ENCODE measurements at places on chromosomes 11 and 22.

GRCh38 chr11:22466809-22467208 lies 128.6 kb downstream of the SLC17A6 start:
- DNase-seq = peak; percentile 22

- DNase-seq = no peak
These were observed 3.7 kb downstream of the PDGFB start for GRCh38 chr22:39240831-39241793.

DNA sequence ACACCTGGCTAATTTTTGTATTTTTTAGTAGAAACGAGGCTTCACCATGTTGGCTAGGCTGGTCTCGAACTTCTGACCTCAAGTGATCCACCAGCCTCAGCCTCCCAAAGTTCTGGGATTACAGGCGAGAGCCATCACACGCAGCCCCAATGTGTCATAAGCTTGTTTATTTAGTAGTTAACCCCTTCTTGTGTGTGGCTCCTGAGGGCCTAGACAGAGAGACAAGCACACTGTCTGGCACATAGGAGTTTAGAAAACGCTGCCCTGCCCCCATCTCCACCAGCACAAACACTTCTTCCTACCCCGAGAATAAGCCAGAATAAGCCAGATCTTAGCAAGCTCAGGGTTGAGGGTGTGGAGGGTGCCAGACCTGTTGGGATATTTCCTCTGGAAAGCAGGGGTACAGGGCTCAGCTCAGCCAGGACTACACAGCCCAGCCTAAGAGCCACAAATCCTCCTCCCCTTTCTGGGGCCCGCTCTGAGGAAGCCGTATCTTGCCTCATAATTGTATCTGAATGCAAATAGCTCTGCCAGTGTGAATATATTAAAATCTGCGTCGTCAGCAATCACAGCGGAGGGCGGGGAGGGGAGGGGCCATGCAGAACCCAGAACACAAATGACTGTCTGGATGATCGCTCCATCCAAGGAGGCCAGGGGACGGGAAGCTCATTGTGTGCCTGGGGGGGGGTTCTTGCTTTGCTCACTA lies 247.3 kb downstream of the MN1 start:
- no peak for DNase-seq

DNA sequence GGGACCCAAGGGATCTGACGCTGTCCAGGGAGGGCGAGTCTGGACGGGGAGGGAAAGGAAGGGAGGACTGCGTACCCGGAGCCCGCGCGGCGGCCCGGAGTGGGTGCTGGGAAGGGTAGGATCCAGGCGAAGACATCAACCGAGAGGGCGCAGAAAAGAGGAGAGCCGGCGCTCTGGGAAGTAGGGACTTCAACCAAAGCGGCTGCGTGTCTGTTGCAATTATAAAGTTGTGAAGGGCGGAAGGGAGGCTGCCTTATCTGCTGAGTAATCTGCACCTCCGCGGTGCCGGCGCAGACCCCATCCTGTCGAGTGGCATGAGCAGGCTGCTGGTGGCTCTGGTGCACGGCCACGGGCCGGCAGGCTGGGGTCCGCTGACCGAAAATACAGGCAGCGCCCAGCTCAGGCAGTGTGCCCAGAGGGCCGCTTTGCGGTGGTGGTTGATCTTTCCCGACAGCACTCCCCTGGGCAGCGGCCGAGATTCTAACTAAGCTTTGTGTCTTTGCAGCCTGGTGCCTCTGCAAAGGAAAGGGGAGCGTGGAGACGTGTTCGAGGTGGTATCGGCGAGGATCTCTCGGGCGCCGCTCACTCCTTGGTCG lies 978 bp downstream of the C11orf87 start:
- DNase-seq = no peak

- no peak for DNase-seq
These were observed 2.5 kb upstream of the RCOR2 start for GRCh38 chr11:63919267-63920125.

DNA sequence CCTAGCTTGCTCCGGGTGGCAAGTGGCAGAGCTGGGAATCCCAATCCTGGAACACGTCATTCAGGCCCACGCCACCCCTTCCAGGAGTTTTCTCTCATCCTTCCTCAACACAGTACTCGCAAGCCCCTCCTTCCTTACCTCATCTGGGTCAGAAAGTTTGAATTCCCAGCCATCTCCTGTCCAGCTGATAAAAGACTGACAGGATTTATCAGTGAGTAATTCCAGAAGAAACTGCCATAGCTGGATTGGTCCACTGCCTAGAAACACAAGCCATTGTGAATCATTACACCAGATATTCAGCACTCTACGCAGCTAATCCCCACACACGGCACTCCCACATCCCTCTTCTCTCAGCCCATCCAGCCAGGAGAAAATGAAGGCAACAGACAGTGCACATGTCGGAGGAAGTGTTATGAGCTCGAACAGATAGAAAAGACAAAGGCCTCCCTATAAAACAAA lies 124.0 kb downstream of the ETS1 start:
- DNase-seq = no peak

DNA sequence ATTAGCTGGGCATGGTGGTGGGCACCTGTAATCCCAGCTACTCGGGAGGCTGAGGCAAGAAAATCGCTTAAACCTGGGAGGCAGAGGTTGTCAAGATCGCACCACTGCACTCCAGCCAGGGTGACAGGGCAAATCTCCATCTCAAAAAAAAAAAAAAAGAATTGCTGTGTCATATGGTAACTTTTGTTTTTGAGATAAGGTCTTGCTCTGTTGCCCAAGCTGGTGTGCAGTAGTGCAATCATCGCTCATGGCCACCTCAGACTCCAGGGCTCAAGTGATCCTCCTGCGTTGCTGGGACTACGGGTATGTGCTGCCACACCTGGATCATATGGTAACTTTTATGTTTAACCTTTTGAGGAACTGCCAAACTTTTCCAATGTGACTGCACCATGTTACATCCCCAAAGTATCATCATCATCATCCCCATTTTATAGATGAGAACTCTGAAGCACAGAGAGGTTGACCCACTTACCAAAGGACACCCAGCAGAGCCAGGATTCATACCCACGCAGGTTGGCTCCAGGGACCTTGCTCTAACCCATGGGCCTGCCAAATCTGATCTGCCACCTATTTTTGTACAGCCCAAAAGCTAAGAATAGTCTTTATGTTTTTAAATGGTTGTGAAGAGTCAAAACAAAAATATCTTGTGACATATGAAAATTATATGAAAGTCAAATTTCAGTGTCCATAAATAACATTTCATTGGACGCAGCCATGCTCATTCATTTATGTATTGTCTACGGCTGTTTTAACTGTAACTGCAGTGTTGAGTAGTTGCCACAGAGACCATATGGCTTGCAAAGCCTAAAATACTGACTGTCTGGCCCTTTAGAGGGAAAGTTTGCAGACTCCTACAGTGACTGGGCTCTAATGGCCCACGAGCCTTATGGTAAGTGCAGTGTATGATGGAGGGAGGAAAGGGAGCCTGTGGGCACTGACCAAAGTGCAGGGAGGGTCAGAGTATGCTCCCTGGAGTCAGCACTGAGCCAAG lies 45.3 kb downstream of the GDPD5 start:
- no peak for DNase-seq

DNA sequence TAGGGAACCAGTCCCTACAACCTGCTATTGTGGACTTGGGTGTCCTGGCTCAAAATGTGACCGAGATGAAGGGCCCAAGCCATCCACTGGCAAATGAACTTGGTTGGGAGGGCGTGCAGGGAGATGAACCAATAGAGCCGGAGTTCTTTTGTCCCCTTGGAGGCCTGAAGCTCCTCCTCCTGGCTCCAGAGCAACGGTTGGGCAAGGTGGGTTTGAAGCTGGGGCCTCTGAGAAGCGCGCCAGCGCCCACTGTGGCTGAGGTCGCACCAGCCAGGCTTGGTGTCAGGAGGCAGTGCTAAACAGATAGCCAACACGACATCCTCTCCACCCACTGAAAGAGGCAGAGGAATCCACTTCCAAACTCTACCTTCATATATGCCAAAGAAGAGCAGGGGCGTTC lies 36.0 kb upstream of the PACSIN2 start:
- DNase-seq = no peak

GRCh38 chr11:114719562-114719961 lies 41.2 kb downstream of the NXPE2 start:
- no peak for DNase-seq

- DNase-seq = no peak
These were observed 45.2 kb downstream of the MORC2 start for GRCh38 chr22:30923168-30923900.

DNA sequence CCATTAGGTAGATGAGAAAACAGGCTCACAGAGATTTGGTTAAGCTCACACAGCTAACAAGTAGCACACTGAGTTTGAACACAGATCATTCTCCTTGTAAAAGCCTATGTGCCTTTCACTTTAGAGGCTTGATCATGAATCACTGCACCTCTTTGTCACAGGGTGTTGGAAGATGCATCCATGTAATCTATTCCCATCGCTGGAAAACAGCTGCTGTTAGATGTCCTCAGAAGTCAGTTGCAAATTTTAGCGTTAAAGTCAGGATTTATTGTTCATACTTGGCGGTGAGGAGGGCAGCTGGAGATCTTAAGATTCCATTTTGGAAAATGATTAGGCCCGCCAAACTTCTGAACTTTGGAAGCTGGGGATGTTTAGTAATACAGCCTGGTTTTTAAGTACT lies 2.6 kb downstream of the CNTF start:
- no peak for DNase-seq

DNA sequence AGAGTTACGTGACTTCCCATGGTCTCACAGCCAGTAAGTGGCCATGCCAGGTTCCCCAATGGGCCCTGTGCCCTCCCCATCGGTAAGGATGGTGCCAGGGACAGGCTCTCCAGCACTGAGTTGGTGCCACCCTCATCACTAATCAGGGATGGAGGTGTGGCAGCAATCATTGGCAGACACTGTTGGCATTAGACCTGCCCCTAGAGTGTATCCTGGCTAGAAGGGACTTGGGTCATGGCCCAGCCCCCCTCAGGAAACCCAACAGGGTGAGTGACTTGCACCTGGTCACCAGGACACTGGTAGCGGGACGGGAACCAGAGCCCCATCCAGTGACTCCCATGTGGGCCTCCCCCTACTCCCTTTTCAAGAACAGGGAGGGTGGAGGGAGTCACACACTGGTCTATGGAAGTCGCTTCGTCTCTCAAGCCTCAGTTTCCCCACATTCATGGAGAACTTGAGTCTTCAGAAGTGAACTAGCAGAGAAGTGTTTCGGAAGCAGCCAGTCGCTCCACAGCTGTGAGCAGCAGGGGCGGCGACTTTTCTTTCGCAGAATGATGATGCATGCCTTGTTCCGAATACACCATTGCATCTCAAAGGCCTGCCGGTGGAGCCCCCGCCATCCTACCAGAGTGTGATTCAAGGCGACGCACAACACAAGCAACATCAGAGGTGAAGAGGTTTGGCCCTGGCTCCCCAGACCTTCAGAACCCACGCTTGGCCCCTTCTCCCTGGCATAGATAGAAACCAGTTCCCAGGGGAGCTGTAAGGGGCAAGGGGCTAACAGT lies 12.9 kb downstream of the MS4A10 start:
- no peak for DNase-seq

DNA sequence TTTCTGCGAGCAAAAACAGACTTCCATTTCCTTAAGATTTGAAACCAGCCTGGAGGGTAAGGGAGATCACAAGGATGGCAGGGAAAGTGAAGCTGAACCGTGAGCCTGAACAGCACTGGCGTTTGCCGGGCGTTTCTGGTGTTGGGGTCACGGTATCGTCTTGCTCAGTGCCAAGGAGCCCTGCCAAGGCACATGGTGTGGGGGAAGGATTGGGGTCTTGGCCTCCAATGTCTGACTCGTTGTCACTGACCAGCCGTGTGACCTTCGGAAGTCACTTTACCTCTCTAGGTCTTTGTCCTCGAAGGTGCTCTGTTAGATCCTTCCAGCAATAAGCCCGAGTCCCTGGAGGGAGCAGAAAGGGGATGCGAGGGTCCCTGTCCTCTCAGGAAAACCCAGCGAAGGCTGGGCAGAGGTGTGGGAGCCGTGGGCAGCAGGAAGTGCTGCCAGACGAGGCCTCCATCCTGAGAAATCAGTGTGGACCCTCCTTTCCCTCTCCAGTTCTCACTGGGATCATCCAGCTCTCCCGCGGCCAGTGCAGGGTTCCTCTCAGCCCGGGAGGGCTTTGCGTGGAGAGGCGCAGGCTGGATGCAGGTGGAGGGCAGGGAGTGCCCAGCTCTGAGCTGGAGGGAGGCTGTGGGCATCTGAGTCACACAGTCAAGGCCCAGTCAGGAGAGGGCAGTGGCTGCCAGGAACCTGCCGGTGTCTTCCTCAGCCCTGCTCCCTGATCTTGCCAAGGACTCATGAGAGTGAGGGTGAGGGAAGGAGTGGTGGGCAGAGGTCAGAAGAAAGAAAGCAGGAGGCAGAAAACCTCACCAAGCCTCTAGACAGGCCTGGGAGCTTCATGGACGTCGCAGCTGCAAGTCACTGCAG lies 18.9 kb downstream of the TOM1 start:
- DNase-seq = no peak

DNA sequence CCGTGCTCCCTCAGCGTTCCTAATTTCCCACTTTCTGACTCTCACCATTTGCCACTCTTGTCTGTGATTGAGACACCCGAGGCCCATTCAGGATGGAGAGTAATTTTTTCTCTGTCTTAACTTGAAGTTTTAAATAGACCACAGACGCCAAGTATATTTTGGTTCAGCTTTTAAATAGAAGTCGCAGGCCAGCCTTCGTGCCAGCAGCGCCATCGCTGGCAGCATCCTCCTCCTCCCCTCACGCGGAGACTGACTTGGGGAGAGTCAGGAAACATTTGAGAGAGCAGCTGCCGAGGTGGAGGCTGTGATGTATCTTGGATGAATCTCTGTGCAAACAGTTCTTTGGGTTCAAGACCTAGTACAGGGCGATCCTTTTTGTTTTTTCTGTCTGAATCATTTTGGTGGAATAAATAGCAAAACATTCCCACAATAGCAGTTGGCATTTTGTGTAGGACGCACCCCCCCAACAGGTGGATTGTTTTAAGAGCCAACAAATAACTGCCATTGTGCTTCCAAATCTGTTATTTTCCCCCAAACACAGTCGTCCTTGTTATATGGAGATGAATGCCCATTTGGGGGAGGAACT lies 889 bp upstream of the DMC1 start:
- DNase-seq = no peak

GRCh38 chr22:41603873-41604332 lies 14.3 kb upstream of the PMM1 start:
- DNase-seq = no peak

DNA sequence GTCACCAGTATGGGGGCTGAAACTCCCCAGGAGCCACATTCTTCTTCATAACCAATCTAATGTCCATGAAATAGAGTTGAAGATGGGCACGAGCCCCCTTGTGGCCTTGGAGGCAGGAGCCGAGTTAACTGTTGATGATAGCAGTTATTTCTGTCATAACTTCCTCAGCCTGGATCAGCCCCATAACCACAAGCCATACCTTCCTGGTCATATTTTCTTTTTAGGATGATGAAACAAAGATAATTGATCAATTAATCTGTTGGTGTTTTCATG lies 65.0 kb upstream of the TTC12 start:
- DNase-seq = no peak
